ENCODE measurements at places on chromosomes 5 and 9. TPM values are rescaled to one million over a fixed set of nuclear protein-coding genes. Genes with fewer than 3 reads are reported as not detected.

Gene IFNE
- 0.05 TPM for total RNA-seq

Gene GMCL2
- not detected for total RNA-seq

Gene C5orf46
- not detected for total RNA-seq

Gene PTBP3
- total RNA-seq = 70.1 TPM

Gene TMEM8B
- total RNA-seq = 0.23 TPM

Gene AIF1L
- total RNA-seq = 26.4 TPM

Gene NPDC1
- 39.7 TPM for total RNA-seq

Gene WDR31
- 0.17 TPM for total RNA-seq

Gene TRMO
- 19.2 TPM for total RNA-seq

Gene LCN15
- 0.05 TPM for total RNA-seq

Gene GDNF
- not detected for total RNA-seq

Gene NIPBL
- total RNA-seq = 44.4 TPM

All from dermis blood vessel endothelial cell (primary cell).